ENCODE measurements at places on chromosomes 6 and 20.

DNA sequence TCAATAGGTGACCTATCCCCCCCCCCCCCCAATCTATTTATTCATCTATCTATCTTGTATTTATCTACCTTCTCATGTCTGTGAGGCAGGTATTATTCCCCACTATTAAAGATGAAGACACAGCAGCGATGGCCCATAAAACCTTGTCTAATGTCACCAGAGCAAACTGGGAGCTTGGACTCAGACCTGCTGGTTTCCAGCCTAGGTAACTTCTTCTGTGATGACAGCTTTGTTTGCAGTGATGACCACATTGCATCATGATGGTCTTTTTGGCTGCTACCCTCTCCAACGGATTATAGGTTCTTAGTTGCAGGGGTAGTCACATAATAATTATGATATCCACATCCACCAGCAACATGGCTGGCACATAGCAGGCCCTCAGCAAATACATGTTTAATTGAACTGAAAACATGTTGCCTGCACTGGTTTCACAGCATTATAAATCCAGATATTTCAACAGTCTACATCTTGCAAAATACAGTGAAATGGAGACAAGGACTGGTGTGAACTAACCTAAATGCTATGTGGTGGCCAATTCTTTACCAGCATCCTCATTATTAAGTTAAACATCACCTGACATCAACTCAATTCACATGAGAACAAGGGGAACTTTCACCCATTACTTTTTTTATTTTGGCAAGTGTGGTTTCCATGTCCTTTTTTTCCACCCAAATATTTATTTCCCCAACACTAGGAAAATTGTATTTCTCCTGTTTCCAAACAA is 712.5 kb upstream of the NRSN1 start:
- no peak for DNase-seq

DNA sequence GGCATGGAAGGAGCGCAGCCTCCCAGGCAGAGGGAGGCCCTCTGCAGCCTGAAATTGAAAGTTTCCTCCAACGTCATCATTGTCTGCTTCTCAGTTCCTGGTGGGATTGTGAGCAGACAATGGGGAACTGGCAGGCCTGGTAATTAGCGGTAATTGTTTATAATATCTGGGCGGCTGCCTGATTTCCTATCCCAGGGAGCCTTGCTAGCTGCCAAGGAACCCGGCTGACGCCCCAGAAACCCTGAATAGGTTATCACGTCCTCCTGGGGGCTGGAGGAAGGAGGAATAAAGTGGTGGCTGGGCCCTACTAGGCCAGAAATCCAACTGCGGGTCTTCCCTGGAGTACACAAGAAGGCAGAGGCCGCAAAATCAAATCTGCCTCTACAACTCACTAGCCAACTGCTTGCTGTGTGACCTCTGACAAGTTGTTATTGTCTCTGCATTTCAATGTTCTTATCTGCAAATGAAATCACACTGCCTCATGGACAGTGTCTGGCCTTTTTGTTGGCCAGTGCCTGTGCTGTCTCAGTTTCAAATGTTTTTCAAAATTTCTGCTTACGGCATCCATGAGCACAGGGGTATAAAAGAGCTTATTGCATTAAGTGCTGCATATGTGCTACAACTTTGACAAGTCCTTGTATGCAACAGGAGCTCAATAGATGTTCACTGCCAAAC is 16.9 kb downstream of the KCNK15 start:
- no peak for DNase-seq

DNA sequence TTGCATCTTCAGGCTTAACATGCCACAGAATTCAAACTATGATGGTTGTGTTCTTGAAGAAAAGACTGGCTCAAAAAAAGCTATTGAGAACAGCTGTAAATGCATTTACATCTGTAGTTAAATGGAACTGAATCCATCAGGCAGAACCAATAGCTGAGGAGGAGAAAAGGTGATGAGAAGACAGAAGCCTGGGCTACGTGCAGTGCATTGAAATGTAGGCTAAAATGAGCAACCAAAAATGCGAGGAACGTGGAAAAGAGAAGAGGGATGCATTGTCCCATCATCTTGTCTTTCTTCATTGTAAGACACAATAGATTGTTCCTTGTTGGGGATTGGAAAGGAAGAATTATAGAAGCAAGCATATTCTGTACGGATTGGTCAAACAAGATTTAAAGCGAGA is 13.8 kb upstream of the HDDC2 start:
- DNase-seq: no peak

DNA sequence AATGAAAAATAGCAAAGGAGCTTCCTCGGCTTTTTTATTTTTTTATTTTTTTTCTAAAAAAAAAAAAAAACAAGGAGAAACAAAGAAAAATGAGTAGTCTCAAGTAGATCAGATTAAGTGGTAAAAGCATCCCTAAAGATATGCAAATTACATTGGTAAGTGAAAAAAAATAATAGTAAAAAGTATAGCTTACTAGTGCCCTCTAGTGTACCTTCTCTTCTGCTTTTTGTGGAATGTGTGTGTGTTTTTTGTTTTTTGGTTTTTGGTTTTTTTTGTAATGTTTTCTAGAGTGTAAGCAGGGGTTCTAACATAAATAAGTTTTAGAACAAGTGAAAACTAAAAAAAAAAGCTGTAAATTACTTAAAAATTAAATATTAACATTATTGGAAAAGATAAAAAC is 1062.0 kb downstream of the HACE1 start:
- no peak for DNase-seq

GRCh38 chr6:77231438-77232305 is 231.6 kb downstream of the HTR1B start:
- DNase-seq: no peak

- DNase-seq: no peak
Measured at GRCh38 chr20:14576196-14576877, 238.9 kb upstream of the FLRT3 start.

DNA sequence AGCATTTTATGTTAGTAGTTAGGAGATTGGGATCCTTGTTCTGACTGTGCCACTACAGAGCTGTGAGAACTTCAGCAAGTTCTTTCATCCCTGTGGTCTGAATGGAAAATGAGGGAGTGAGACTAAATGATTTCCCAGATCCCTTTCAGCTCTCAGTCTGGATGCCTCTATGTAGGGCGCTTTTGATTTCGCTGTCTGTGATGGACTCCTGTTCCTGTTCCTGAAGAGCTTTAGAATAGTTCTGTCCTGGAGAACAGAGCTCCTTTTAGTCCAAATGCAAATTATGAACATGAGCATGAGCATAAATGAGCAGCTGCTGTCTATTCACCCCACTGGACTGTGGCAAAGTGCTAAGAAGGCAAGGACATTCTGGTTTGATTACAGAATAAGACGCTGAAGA is 61.4 kb upstream of the NT5E start:
- DNase-seq: no peak

- no peak for DNase-seq
Measured at GRCh38 chr20:51267679-51268078, 244.8 kb upstream of the KCNG1 start.

DNA sequence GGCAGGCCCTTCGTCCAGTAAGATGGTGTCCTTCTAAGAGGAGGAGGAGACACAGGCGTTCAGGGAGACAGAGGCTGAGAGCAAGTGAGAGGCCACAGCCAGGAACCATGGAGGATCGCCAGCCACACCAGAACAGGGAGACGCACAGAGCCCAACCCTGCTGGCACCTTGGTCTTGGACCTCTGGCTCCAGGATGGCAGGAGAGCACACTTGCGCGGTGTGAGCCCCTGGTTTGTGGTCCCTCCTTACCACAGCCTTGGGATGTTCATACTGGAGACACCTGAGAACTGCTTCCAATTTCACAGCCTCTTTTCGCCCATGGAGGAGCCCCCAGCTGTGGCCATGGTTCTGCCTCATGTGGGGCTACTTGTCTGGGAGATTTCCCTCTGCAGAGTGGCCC is 222.4 kb downstream of the DLL1 start:
- DNase-seq: no peak

DNA sequence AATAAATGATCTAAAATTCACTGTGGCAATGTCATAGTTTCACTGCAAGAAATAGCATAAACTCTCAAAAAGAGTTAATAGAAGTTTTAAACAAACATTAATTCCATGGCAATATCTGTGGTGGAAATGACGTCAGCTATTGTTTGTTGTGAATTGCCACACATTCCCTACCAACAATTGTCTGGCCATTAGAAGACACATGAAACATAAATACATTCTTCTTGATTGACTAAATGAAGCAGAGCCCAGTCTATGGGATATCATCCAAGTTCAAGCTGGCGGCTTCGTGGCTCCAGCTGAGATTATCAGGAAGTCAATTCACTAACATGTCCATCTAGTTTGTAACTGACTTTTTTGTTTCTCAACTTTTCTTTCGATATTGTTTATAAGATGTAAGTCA is 369.0 kb downstream of the ARHGAP18 start:
- no peak for DNase-seq

- peak; percentile 64 for DNase-seq
Measured at GRCh38 chr6:35080821-35081425, 60.2 kb downstream of the TCP11 start.

GRCh38 chr6:104522533-104522932 is 337.2 kb downstream of the HACE1 start:
- DNase-seq: peak; percentile 55

DNA sequence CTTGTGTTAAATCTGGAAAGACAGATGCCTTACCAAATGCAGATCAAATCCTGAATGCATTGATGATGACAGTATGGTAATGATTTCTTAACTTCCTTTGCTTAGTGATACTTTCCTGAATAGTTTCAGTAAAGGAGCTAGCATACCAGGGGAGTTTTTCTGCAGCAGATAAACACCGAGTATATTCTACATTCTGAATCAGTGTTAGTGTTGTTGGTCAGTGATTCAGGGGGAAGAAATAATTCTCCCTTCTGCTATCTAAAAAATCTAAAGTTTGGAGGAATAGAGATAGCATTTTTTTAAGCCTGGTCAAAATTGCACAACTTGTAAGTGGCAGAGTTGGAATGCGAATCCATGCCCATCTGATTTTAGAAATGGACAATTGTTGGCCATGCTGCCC is 512.2 kb upstream of the MARCKS start:
- DNase-seq: no peak
